Nephron progenitor cell (in vitro differentiated cells): ENCODE measurements at places on chromosomes 12 and 14.

DNA sequence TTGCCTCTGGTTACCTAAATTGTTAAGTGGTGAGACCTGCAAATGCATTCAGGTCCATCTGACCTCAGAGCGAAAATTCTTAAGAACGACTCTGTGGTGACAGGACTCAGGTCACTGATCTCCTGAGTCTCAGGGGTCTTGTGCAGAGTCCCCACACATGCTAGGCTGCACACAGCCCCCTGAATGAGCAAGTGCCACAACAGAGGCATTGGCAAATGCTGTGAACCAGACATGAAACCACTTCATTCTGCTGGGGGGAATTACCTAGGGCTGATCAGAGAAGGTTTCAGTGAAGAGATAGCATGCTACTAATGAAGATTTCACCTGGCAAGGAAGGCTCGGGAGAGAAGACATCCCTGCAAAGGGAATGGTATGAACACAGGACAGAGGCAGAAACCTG lies 281.6 kb downstream of the ITPR2 start:
- no peak for DNase-seq

DNA sequence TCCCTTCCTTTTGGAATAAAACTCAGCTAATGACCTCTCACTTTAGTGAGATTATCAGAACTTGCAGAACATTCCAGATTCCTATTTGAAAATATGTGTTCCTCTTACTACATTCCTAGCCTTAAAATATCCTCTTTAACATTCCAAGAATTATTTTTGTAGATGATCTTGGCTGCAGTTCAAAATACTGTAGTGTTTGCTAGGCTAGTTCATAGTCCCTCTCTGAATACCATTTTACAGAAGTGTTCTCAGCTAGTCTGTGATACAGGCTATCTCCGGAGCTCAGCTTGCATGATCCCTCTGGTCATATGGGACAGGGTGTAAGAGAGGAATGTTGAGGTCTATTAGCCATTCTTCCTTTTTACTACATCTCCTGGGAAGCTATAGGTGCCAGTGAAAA lies 17.6 kb upstream of the GPR33 start:
- DNase-seq, result no peak

GRCh38 chr14:99579903-99580571 lies 24.0 kb downstream of the CCDC85C start:
- DNase-seq, result peak; percentile 63

DNA sequence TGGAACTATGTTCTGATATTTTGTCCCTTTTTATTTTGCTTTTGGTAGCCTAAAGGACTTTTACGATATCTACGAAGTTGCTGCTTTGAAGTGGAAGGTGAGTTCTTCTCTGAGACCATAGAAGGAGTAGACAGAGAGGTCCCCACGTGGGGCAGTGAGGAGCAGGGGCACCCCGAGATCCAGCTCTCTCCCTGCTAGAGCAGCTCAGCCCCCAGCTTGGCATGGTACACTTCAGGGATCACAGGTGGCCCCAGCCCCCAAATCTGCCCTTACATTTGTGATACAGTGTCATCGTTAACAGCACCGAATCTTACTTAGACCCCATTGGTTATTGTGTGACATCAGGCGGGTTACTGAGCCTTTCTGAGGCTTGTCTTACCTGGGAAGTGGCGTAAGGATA lies 56.8 kb downstream of the SLC8B1 start:
- no peak for DNase-seq
